ENCODE measurements at places on chromosomes 11 and 22. TPM values are rescaled to one million over a fixed set of nuclear protein-coding genes. Genes with fewer than 3 reads are reported as not detected.

DNA sequence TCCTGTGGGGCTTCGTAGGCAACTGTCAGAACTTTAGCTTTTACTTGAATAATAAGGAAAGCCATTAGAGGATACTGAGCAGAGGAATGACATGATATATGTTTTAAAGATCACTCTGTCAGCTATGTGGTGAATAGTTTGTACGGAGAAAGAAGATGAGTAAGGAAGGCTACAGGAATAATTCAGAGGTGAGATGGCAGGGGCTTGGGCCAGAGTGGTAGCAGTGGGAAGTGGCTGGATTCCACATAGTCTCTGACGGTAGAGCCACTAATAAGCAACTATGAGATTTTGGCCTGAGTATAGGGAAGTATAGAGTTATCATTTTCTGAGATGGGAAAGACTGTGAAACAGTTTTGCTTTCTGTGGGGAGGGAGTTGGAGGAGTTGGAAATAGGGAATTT lies 93.9 kb upstream of the MTMR2 start:
- no peak overlapping the region for H3K27ac ChIP-seq
- H3K36me3 ChIP-seq: no peaks in the 10 kb centered on the region
- no peak for DNase-seq
- no peak overlapping the region for H3K4me3 ChIP-seq
- H3K27me3 ChIP-seq: no peaks in the 10 kb centered on the region

DNA sequence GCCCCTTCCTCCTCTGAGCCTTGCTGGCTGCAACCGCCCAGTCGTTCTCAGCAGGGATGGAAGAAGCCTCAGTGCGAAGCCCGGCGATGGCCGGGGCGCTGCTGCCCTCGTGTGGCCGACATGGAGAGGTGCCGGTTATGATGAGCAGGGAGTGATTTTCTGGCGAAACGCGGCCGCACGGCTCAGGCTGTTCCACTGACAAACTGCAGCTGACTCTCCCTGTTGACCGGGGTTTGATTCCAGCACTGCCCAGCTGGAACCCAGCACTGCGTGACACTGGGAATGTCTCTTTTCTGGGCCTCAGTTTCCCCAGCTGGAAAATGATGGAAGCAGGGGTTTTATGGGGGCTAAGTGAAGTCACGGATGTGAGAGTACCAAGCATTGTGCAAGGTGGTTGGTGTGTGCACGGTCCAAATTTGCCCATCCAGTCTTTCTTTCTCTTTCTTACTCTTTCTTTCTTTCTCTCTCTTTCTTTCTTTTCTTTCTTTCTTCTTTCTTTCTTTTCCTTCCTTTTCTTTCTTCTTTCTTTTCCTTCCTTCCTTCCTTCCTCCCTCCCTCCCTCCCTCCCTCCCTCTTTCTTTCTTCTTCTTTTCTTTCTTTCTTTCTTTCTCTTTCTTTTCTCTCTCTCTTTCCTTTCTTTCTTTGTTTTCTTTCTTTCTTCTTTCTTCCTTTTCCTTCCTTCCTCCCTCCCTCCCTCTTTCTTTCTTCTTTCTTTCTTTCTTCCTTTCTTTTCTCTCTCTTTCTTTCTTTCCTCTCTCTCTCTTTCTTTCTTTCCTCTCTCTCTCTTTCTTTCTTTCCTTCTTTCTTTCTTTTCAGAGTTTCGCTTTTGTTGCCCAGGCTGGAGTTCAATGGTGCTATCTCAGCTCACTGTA lies 25.8 kb upstream of the MPPED1 start:
- H3K27me3 ChIP-seq: peaks cover 17% of the 10 kb centered on the region
- H3K4me3 ChIP-seq: no peak overlapping the region
- H3K36me3 ChIP-seq: no peaks in the 10 kb centered on the region
- no peaks in the 10 kb centered on the region for H3K4me1 ChIP-seq

GRCh38 chr11:22734628-22735345 lies 68.4 kb downstream of the GAS2 start:
- H3K4me1 ChIP-seq: no peaks in the 10 kb centered on the region
- H3K36me3 ChIP-seq: no peaks in the 10 kb centered on the region
- no peak overlapping the region for H3K27ac ChIP-seq
- no peak for DNase-seq
- H3K27me3 ChIP-seq: no peaks in the 10 kb centered on the region

DNA sequence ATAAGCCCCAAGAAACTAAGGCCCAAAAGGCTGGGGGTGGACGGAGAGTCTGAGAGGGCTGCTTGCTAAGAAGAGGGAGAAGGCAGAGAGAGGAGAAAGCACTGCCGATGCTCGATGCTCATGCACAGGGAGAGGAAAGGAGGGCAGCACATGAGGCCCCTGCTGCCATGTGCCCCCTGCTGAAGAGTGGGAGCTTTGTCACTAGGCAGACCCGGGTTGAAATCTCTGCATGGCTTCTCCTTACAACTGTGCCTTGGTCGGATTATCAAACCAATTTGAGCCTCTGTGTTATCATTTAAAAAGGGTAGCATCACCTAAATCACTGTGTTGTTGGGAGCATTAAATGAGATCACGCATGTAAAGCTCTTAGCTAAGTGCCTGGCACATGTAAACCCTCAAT lies 330.5 kb downstream of the NXPE2 start:
- no peak overlapping the region for H3K4me3 ChIP-seq
- DNase-seq: no peak
- H3K36me3 ChIP-seq: no peaks in the 10 kb centered on the region
- no peaks in the 10 kb centered on the region for H3K27me3 ChIP-seq
- H3K27ac ChIP-seq: no peak overlapping the region

Gene B3GAT3
- 54.5 TPM for total RNA-seq

Gene SLC22A6
- not detected for total RNA-seq

Gene RASD2
- total RNA-seq: 0.16 TPM

DNA sequence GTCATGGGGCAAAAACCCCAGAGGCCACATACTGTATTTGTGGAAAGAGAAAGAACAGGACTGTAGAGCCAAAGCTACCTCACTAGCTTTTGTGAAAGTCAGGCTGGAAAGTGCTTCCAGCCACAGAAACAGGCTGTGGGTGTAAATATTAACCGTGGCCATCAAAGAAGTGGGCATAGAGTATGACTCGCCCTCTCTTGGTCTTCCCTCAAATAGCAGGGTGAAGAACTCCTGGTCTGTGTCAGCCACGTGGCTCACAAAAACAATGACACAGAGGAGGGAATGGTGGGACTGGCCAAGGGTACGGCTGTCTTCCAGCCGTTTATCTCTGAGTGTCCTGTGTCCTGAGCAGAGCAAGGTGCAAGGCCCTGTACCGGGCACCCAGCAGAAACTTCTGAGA lies 37.6 kb upstream of the UBASH3B start:
- peaks cover 10% of the 10 kb centered on the region for H3K27me3 ChIP-seq

GRCh38 chr11:66327171-66328030 lies 8.8 kb downstream of the RIN1 start:
- peak overlapping the region; percentile 84 for H3K27ac ChIP-seq
- no peaks in the 10 kb centered on the region for H3K27me3 ChIP-seq
- H3K4me3 ChIP-seq: no peak overlapping the region
- no peaks in the 10 kb centered on the region for H3K36me3 ChIP-seq
- peaks cover 46% of the 10 kb centered on the region for H3K4me1 ChIP-seq

Gene PKNOX2
- total RNA-seq: 53.4 TPM

GRCh38 chr11:87322568-87322967 lies 284.8 kb downstream of the TMEM135 start:
- DNase-seq: no peak
- H3K27me3 ChIP-seq: no peaks in the 10 kb centered on the region
- H3K36me3 ChIP-seq: peaks cover 2% of the 10 kb centered on the region
- no peaks in the 10 kb centered on the region for H3K4me1 ChIP-seq
- H3K4me3 ChIP-seq: no peak overlapping the region

DNA sequence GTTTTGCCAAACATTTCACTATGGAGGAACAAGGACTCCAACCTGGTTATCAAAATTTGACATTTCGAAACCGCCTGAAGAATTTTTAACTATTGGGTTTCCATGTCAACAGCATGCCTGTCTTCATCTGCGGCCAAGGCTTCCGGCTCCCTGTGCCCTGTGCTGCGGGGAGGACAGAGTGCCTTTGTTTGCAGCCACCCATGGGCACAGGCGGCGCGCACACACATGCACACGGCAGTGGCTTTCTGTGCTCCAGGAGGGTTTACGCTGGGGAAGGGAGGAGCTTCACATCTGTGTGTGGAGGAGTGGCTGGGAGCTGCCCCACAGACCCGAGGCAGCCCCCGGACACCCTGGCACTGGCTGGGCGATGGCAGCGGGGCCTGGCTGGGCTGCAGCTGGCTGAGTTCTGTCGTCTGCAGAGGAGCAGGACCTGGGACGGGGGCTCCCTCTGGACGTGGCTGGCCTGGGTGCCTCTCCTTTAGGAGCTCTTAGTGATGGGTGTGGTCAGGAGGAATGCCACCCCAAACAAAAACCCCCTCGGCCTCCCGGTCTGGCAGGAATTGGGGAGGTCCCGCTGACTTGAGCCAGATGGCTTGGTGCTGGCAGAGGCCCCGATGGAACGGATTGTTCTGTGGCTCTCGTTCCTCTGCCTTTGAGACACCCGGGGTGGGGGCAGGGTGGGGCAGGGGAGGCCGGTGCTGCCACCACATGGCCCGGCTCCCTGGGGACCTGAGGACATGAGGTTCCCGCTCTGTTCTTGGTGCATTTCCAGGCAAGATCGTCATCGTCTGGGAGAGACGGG lies 1290.9 kb downstream of the BRD1 start:
- H3K27me3 ChIP-seq: no peaks in the 10 kb centered on the region
- no peaks in the 10 kb centered on the region for H3K4me1 ChIP-seq
- H3K4me3 ChIP-seq: peak overlapping the region; percentile 20
- peak; percentile 12 for DNase-seq

GRCh38 chr11:60310407-60310998 lies 16.6 kb upstream of the MS4A6E start:
- H3K27ac ChIP-seq: no peak overlapping the region
- no peaks in the 10 kb centered on the region for H3K36me3 ChIP-seq
- no peaks in the 10 kb centered on the region for H3K4me1 ChIP-seq
- no peak overlapping the region for H3K4me3 ChIP-seq
- DNase-seq: no peak

DNA sequence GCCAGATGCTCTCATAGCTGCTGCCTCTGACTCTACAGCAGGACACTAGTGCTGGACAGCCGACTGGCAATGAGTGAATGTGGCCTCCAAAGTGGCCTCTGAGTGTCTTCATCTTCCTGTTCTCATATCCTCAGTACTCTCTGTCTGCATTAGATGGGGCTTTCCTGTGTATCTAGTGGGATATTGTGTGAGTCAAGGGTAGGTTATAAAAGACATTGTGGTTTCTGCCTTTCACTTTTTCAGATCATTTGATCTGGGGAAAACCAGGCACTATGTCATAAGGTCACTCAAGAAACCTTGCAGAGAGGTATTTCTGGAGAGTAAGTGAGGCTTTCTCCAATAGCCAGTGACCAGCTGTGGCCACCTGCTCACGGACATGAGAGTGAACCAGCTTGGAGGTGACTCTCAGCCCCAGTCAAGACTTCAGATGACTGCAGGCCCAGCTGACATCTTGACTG lies 333.6 kb upstream of the NCAM1 start:
- DNase-seq: no peak
- no peaks in the 10 kb centered on the region for H3K36me3 ChIP-seq
- no peaks in the 10 kb centered on the region for H3K4me1 ChIP-seq
- no peak overlapping the region for H3K4me3 ChIP-seq

DNA sequence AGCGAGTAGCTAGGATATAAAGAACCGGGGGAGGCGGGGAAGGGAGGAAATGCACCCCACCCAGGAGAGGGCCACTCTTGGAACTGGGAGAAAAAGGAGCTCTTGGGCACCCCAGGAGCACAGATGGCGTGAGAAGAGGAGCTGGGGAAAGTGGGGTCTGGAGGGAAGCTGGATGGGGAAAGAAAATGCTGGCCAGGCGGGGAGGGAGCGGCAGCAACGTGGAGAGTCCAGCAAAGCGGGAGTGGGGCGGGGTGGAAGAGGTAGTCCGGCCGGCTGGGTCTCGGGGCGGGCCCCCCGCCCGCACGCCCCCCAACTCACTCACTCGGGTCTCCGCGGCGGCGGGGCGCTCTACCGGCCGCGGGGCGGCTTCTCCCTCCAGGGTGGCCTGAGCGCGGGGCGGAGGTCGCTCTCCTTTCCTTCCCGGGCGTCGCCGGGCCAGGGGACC lies 522 bp downstream of the TOB2 start:
- H3K27ac ChIP-seq: peak overlapping the region; percentile 97
- DNase-seq: no peak
- peaks cover 6% of the 10 kb centered on the region for H3K36me3 ChIP-seq
- H3K27me3 ChIP-seq: no peaks in the 10 kb centered on the region
- H3K4me1 ChIP-seq: peaks cover 11% of the 10 kb centered on the region

DNA sequence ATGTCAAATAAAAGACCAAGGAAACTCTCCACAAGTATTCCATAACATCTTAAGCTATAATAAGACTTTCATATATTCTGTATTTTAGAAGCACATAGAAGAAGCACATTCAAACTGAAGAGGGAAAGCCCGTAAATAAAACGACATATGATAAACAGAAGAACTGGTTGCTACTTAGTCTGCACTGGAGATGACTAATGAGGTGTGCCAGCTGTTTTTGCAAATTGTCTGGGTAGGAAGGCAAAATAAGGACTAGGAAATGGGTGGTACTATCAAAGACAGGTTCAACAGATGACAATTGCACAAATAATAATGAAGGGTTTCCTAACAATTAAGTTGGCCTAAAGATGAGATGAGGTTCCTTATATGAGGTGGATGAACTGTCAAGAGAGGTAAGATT lies 593.2 kb upstream of the CCDC179 start:
- no peak overlapping the region for H3K4me3 ChIP-seq
- H3K36me3 ChIP-seq: no peaks in the 10 kb centered on the region
- DNase-seq: no peak
- no peak overlapping the region for H3K27ac ChIP-seq
- no peaks in the 10 kb centered on the region for H3K27me3 ChIP-seq

Gene SERHL2
- total RNA-seq: 1.2 TPM

Gene RFPL3
- not detected for total RNA-seq

DNA sequence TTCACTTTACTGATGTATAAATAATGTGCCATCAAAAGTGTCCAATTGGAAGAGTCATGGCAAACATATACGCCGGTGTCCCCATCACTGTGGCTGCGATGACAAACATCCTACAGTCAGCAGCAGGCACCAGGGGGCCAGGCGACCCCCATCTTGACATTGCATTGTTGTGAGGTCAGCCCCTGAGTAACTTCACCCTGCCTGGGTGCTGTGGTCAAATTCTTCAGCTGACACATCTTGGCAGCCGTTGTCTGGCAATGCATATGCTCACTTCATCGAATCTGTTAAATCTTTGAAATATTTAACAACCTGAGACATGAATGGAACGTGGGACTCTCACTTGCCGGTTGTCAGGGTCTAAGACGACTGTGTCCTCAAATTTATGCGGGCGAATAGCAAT lies 430.9 kb downstream of the BRD1 start:
- no peaks in the 10 kb centered on the region for H3K27me3 ChIP-seq
- no peak for DNase-seq
- no peak overlapping the region for H3K27ac ChIP-seq
- H3K4me1 ChIP-seq: peaks cover 6% of the 10 kb centered on the region

Gene B3GAT1
- 1.9 TPM for total RNA-seq

DNA sequence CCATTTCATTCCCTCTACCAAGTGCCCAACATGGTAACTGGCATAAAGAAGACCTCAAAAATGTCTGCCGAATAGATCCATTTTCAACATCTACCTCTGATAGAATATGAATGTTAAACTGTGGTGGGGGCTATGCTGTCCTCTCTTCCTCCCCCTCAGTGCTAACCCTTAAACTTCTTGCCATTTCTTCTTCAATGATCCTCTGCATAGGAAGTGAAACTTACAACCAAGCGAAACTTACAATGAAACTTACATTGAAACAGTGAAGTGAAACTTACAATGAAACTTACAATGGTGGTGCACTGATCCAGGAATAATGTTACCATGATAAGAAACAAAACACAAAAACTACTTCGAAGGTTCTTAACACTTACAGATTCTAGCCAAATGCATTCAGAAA lies 4.7 kb downstream of the RTCB start:
- no peaks in the 10 kb centered on the region for H3K27me3 ChIP-seq
- DNase-seq: no peak
- no peak overlapping the region for H3K27ac ChIP-seq
- H3K36me3 ChIP-seq: peaks cover 43% of the 10 kb centered on the region
- peaks cover 7% of the 10 kb centered on the region for H3K4me1 ChIP-seq
- no peak overlapping the region for H3K4me3 ChIP-seq
